CD4-positive, alpha-beta T cell treated with Interleukin-10 for 1 hour (primary cell): ENCODE measurements at places on chromosomes 4 and X.
A peak's percentile ranks its signal among the peaks of the same experiment; 100 is the strongest.

GRCh38 chr4:26083987-26084386 lies 170.0 kb downstream of the SMIM20 start:
- no peak for DNase-seq

DNA sequence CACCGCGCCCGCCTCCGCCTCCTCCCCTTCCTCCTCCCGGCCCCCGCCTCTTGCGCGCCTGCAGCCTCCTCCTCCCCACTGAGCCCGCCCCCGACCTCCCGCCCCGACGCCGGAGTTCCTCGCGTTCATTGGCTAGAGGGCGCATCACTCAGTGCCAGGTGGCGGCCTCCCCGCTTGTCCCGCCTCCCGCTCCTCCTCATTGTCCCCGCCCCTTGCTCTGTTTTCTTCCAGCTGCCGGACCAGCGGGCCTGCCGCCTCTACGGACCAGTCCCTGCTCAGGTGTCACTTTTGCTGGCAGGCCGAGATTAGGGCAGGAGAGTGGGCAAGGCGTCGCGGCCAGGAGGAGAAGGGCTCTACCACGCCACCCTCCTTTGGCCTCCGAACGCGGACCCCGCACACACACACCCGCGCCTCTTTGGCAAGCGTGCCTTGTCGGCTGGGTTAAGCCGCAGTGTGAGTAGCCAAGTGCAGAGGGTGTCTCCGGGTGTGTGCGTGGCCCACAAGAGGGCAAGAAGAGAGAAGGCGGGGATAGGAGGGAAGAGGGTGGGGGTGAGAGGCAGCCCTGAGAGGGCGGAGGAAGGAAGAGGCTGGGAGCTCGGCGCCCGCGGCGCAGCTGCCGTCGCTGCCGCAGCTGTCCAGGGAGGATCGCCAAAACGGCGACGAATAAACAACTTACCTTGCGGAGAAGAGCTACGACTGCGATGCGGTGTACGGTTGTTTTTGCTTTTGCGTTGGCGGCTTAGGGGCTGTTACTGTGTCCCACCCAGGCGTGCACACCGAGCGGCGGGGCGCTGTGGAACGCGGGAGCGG lies 436 bp upstream of the PPP3CA start:
- DNase-seq: peak; percentile 99

GRCh38 chrX:15815779-15816437 lies 25.6 kb downstream of the ZRSR2 start:
- DNase-seq: peak; percentile 34

DNA sequence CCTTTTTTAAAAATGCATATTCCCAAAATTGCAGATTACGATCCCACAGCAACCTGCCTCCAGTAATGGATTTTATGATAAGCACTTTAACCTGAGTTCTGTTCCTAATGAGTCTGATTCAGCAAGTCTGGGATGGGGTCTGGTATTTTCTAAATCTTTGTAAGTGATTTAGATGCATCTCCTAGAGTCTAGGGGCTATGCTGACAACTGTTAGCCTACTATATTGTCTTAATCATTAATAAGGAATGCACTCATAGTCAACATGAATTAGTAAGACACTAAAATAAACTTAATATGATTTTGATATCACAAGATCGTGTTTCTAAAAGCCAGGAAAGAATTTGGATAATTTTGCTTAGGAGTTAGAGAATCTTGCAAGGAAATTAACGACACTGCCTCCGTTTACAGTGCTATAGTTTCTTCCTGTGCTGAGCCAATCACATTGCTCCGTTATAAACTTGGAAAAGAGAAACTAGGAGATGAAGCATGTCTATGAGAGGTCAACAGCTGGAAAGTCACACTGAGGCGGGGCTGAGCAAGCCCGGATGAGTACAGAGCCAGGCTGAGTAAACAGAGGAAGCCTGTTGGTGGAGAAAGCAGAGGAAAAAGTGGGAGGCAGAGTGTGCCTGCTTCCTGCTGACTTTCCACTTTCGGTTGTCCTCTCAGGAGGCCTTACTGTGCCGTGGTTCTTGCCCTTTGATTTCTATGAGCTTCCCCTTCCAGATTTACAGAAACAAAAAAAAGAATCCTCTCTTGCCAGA lies 5.4 kb downstream of the SCARB2 start:
- no peak for DNase-seq

GRCh38 chr4:104416725-104417356 lies 77.9 kb downstream of the CXXC4 start:
- no peak for DNase-seq

DNA sequence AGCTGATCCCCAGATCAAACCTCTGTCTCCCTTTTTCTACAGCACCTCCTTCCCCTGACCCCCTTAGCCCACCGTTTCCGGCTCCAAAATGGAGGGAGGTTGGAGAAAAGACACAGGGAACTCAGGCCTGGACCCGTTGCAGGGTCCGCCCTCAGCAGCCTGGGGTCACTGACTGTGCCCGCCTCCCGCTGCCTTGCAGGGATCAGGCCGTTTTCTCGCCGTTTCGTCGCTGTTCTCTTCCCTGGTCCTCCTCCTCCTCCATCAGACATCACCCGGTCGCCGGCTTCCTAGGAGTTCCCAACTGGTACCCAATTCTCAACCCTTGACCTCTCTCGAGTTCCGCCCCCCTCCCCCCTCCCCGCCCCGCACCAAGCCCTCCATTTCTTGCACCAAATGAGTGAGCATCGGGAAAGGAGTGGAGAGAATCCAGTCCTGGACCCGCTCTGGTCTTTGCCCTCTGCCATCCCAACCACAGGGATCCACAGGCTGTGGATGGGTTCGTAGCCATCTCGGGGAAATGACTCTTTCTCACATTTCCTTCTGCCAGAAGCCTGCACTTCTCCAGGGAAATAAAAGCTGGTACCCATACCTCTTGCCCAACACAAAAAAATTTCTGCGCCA lies 493 bp downstream of the TCEAL5 start:
- DNase-seq: no peak

DNA sequence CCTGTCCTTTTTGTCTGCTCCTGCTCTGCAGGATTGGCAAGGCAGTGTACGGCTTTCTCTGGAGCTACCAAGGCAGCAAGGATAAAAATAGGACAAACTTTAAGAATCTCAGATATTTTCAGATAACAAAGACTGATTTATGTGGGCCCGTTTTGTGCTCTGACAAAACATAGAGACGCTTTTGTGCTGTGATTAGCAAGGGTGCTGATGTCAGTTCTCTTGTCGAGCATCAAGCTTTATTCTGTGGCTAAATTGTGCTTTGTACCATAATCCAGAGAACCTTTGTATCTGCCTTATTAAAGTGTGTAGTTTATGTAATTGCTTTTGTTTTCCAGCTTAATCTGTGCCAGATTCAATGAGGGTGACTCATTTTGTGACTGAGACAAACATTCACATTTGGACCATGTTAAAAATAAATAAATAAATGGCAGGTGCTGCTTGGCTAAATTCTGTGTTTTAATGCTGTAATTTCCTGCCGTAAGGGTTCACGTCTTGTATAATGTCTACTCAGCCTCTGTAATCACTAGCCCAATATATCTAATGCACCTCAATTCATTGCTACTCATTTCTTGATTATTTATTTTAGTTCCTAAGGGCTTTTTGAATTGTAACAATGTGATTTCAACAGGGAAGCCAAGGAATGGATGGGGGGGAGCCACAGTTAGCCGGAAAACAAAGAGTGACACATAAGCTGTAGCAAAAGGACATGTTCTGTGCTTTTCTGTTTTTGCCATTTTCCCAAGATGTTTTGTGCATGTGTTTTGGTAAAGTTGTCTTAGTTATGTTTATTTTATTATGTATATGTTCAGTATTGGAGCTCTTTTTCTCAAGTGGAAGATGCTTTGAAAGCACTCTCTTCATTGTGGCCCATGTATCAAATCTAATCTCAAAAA lies 75.1 kb downstream of the GAB1 start:
- DNase-seq: no peak

DNA sequence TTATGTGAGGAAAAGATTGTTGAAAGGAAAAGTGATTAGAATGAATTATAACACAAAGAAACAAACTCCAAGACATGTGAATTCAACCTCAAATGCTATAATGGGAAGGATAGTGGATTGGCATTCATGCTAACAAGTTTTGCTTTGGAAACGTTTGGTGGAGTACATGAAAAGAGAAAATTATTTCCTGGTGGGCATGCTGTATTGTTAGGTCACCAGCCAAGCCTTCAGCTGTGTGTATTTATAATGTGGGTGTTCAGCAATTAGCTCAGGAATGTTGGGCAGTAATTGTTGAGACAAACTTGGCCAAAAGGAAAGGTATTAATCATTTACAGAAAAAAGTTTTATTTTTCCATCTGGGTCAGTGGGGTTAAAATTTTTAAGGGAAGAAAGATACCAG lies 198.9 kb upstream of the ARSJ start:
- DNase-seq: no peak
